Activated CD4-positive, CD25-positive, alpha-beta regulatory T cell (primary cell): ENCODE measurements at places on chromosomes 11 and 22.

GRCh38 chr22:49317369-49317768 lies 510.3 kb downstream of the BRD1 start:
- no peak for DNase-seq

DNA sequence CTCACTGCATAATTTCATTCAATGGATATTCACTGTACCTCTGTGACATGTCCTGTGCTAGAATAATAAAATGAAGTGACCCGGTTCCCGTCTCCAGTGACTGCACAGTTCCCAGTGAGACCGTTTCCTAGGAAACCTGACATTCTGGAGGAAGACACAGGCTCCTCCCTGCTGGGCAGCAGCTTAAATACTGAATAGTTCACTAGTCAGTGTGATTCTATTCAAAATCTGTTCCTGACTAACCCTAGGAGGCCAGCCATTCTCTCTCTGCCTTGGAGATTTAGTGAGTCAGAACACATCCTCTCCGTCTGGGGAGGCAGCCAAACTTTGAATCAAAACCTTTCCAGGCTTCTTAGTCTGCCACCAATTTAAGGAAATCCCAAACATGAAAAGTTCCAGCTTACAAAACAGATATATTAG lies 11.3 kb downstream of the TRIM66 start:
- DNase-seq = no peak

- DNase-seq = no peak
These were observed 26.8 kb downstream of the CTR9 start for GRCh38 chr11:10777806-10778205.

- no peak for DNase-seq
These were observed 412.2 kb downstream of the INSC start for GRCh38 chr11:15526859-15527450.

- no peak for DNase-seq
These were observed 39.6 kb downstream of the BTBD10 start for GRCh38 chr11:13423372-13423771.

DNA sequence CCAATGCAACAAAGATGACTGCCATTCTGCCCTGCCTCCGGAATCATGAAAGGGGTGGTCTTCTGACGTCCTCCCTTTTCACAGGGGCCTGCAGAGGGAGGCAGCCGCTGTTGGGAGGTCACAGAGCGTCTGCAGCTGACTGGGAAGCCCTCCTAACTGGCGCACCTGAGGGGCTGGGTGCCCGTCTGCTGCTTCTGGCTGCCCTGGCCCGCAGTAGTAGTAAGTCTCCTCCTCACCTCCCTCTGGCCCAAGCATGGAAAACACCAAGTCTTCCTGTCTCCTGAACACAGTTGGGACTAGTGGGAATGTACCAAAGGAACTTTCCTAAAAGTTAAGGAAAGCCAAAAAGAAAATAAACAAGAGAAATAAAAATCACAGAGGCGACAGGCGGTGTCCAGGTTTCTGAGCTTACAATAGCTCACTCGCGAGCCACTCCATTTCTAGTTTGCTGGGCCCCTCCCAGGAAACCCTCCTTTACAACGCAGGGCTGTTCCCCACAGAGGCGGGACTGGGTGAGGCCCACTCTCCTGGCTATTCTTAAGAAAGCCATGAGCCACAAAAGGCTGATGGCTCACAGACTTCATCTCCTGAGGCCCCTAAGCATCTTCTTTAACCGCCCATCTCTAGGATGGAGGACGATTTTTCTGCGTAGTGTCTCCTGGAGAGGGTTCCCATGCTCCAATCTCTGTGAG lies 37.0 kb upstream of the CECR2 start:
- DNase-seq = no peak

- DNase-seq = no peak
These were observed 11.5 kb downstream of the CSNK1E start for GRCh38 chr22:38305471-38306448.

DNA sequence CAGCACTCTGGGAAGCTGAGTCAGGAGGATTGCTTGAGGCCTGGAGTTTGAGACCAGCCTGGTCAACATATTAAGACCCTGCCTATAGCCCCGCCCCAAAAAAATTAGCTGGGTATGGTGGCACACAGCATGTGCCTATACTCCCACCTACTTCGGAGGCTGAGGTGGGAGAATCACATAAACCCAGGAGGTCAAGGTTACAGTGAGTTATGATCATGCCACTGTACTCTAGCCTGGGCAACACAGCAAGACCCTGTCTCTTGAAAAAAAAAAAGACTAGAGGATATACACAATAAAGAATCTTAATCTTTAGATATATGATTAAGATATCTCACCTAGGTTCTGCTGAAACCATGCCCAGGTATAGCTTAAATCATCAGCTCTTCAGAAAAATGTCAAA lies 136.7 kb downstream of the APOL5 start:
- DNase-seq = no peak

- DNase-seq = no peak
These were observed 21.3 kb downstream of the STX3 start for GRCh38 chr11:59776210-59777066.

DNA sequence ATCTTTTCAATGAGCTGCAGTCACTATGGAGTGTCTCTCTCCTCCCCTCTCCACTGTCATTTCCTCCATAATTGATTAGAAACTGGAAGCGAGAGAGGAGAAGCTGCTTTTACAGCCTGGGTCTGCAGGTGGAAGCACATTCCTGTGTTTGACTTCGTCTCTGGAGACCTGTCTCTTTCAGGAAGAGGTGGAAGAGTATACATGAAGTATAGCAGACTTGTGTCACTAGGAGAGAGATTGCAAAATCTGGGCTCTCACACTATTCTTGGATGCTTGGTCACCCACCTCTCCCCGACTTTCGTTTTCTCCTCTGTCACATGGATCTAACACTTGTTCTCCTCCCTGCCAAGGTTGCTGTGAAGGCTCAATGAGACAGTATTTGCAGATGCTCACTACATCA lies 323.3 kb downstream of the NTM start:
- DNase-seq = no peak

DNA sequence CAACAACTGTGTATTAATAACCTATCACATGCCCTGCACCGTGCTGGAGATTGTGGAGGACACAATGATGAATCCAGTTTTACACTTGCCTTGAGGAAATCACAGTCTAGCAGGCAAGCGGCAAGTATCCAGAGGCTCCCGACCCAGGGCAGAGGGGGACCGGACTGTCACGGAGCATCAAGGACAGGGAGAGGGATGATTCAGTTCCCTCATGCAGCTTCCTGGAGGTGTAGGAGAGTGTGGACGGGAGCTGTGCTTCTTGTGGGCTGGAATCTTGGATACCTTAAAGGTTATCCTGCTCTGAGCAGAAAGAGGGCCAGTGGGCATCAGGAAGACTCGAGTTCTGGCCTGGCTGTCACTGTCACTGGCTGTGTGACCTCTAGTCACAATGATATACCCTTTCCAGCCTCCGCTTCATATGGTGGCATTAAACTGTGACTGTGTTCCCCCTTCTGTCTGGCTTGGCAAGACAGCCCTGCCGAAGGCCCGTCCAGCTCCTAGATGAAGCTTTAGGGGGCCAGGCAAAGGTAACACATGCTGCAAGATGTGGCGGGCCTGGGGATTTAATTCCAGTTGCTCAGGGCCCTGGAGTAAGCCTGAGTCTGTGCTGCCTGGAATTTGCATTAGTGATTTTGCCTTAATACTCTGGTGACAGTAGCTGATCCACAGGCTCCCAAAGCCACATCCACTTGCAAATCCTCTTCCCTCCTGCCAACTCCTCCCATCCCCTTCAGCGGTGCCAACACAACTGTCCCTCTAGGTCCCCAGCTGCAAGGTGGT lies 162.8 kb downstream of the DSCAML1 start:
- no peak for DNase-seq

- no peak for DNase-seq
These were observed 11.4 kb downstream of the EHF start for GRCh38 chr11:34632105-34632791.

DNA sequence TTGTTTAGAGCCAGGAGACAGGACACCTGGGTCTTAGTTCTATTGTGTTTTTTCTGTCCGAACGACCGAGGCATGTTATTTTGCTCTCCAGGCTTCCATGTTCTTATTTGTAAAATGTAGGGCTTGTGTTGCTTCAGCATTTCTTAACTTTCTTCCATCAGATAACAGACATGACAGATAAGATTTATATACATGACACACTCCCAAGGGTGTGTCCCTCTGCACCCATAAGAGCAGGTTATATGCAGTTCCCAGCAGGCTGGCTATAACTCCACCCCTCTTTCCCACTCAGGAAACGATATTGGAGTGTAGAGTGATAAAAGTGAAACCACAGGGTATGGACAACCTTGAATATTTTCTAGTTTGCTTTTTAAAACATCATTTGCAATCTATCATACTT lies 65.8 kb downstream of the APIP start:
- no peak for DNase-seq

GRCh38 chr11:44601471-44602370 lies 36.3 kb downstream of the CD82 start:
- DNase-seq = no peak

DNA sequence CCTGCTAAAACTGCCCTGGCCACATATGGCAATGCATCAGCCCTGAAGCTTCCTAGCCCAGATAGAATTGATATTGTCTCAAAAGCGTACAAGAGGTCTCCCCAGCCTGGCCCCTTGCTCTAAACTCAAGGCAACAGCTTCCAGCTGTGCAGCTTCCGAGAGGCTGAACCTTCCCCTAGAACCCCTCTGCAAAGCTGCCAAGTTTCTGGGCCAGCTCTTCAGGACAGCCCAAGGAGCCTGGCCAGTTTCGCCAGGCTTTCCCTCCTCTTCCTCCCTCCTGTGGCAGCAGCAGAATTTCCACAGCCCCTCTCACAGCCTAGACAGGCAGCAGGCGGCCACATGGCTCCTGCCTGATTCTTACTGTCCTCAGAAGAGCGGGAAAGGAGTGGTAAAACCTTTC lies 34.5 kb downstream of the NUMA1 start:
- no peak for DNase-seq

DNA sequence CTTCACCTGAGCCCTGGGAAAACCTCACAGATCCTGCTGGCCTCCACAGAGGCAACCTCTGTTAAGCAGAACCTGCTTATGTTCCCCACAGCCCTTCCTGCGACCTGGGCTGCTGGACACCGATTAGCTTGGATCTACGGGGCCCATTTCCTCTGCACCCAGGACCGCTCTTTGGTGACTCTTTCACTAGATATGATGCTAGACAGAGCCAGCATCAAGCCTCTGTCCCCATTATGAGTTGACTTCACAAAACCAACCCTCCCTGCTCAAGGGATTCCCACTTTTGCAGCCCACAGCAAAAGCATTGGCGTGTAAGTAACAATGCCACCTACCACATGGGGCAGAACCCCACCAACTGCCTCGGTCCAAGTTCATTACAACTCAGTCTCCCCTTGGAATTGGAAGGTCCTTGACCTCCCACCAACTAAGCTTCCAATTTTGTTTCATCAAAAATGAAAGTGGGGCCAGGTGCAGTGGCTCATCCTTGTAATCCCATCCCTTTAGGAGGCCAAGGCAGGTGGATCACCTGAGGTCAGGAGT lies 15.2 kb upstream of the TMPRSS4 start:
- DNase-seq = no peak

DNA sequence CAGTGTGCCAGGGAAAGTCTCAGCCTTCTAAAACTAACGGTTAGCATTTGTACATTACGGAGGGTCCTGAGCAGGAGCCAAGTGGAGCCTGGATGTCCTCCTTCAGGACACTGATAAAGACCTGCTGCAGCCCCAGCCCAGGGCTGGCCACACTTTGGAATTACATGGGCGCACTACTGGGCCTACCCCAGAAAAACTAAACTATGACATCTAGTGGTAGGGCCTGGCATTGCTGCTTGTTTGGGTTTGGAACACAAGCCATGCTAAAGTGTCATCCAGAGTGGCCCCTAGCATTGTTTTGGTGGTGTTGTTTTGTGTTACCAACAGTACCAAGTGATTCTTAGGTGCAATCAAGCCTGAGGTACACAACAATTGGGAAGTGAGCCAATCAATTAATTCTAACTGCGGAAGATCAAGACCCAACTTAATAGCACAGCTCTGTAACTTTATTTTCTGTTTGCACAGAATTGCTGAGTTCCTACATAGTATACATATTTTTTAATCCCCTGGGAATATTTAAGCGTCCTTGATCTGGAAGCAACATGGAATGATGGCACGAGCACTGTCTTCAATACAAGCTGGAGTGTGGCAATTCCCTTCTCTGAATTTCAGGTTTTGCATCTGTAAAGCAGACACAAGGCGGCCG lies 340.7 kb downstream of the LARGE1 start:
- no peak for DNase-seq

- no peak for DNase-seq
These were observed 868.2 kb downstream of the BRD1 start for GRCh38 chr22:48959496-48959895.

GRCh38 chr11:110000850-110001249 lies 92.3 kb upstream of the ZC3H12C start:
- no peak for DNase-seq

- DNase-seq = no peak
These were observed 862.5 kb downstream of the TBC1D22A start for GRCh38 chr22:47625013-47625385.

DNA sequence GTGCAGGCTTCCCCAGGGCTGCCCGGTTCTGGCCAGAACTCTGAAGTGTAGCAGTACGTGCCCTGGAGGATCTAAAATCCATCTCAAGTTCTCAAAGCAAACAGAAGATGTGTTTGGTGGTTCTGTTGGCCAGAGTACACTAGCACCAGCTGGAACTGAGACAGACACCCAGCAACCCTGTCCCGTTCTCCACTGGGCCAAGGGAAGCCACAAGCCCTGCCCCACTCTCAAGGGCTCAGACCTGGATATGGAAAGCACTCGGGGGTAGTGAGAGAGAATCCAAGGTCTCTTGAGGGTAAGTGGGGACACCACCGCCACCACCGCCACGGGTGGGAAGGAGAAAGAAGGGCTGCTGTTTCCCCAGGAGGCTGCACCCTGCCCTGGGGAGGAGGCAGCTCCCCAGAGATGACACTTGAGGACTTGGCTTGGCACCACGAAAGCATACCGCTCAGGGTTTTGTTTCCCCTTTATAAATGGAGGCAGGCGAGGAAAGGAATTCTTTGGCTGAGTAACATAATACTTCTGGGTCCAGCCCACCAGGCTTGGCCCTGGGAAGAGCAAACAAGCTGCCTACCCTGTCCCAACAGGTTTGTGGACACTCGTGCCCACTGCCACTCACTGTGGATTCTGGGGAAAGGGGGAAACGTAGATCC lies 56.1 kb upstream of the POU2AF1 start:
- DNase-seq = no peak

- no peak for DNase-seq
These were observed 10.0 kb upstream of the TNNT3 start for GRCh38 chr11:1909524-1909923.

GRCh38 chr22:19962909-19963806 lies 21.5 kb upstream of the TXNRD2 start:
- no peak for DNase-seq

DNA sequence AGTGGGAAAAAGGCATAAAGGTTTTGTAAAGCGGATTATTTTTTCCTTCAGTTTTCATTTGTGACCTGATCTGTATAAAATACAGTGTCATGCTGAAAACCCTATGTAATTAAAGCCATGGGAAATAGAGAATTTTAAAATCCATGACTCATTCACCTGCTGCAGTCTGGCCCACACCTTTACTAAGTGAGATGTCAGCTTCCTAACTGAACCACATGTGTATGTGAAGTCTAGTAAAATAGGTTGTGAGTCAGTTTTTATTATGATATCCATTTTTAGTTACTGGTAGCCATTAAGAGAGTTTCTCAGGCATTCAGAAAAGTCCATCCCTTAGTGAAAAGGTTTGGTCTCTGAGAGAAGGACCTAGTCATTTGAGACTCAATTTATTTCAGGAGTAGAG lies 60.9 kb downstream of the TRIM44 start:
- DNase-seq = no peak

- no peak for DNase-seq
These were observed 2.0 kb downstream of the PARVB start for GRCh38 chr22:44026066-44026629.

GRCh38 chr22:32692371-32692770 lies 109.1 kb upstream of the TIMP3 start:
- no peak for DNase-seq
